GM12865 (cell line): ENCODE measurements at places on chromosomes 1 and 21.

DNA sequence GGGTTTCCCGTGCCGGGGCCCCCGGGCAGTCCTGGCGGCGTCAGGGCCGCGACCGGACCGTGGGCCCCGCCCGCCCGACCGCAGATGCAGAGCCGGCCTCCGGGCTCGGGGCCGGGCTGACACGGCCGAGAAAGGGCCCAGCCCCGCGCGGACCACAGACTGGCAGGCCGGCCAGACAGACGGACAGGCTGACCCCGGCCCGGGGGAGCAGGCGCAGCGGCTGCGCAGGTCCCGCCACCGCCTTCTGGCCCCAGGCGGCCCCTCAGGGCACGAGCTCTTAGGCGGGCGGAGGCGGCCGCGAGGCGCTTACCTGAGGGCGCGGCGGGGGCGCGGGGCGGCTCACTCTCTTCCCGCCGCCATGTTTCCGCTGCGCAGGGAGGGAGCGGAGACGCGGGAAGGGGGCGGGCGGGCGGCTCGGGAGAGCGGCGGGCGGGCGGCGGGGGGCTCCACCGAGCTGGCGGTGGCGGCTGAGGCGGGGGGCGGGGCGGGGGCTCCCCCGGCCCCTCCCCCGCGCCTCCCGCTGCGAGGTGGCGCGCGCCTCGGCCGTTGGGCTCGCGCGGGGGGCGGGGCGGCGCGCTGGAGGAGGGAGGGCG is at the start of gene SCMH1:
TSS of gene SCMH1 (minus strand) at position 558 of the 593 bp plus-strand sequence. CDS start 56,173 bp downstream, outside the sequence.
- DNase-seq, result peak; percentile 75

- DNase-seq, result no peak
These were observed 19.7 kb upstream of the RAB4A start for GRCh38 chr1:229251185-229251584.

DNA sequence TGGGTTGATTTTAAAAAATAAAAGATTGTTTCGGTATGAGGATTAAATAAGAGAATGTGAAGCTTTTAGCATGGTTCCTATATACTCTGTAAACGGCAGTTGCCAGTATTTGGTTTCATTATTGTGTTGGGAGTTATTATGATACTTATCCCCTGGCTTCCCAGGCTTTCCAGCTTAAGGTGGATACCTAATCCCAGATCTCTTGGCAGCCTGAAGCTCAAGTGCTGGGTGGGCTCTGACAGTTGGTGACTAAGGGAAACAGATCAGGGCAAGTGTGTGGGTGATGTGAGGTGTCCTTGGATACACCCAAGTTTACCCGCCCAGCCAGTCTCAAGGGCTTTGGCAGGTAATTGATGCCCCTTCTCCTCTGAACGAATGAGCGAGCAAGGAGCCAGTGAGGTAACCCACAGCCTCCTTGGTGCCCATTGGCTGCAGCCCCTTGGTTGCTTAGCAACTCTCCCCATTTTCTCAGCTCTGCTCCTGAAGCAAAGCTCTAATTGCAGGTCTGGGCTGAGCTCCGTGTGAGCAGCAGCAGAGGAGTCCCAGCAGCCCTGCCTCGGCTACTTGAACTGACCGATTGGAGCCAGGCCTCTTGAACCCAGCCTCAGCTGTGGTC is 6.1 kb downstream of the IPO13 start:
- no peak for DNase-seq

DNA sequence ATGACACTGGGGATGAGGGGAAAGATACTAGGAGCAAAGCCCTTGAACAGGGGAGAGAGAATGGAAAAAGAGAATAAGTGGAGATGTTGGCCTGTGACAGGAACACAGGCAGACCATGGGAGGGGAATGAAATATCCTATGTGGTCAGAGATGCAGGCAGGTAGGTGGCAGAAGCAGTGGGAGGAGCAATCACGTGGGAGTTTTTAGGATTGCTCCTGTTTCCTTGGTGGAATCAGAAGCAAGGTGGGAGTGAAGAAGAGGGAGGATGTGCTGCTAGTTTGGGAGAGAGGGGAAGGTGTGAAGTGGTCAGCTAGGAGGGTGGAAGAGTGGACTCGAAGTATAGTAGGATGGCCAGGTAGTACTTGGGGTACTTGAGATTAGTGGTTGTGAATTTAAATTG is 46.4 kb upstream of the CDC42BPA start:
- DNase-seq, result no peak

- no peak for DNase-seq
These were observed 28.3 kb downstream of the GADD45A start for GRCh38 chr1:67713057-67713846.

GRCh38 chr1:152392909-152393308 is 21.2 kb downstream of the CRNN start:
- DNase-seq, result no peak

GRCh38 chr1:156727492-156727891 is 777 bp upstream of the METTL25B start:
- no peak for DNase-seq

DNA sequence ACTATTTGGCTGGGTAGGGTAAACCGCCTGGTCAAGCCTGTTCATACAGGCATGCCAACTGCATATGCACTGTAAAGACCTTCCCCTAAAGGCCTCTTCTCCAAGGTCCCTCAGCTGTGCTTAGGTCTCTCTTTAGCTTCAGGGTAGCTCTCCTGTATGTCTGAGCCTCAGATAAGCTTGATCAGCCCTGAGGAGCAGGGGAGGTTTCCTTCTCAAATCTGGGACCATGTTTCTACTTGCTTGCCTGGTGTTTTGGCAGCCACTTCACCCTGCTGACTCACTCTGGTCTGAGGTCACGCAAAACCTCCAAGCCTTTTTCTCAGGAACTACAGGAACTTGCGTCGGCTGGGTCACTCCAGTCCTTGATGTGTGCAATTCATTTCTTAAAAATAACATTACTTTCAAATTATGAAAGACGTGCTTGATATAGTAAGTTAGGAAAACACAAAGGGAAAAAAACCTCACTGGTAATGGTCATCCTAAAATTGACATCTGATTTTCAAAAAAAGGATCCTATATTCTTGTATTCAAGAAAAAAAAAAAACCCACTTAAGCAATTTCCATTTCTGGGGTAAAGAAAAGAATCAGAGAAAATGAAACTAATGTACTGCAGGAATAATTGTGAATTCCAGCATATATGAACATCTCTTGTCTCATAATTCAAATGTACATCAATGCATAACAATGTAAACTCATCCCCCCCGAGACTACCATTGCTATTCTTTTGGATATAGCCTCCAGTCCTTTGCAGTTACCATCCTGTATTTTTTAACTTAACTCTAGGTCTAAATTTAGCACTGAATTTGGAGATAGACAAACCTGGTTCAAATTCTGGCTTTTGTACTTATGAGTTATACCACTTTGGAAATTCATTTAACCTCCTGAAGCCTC is 24.8 kb upstream of the RNF19B start:
- peak; percentile 65 for DNase-seq

DNA sequence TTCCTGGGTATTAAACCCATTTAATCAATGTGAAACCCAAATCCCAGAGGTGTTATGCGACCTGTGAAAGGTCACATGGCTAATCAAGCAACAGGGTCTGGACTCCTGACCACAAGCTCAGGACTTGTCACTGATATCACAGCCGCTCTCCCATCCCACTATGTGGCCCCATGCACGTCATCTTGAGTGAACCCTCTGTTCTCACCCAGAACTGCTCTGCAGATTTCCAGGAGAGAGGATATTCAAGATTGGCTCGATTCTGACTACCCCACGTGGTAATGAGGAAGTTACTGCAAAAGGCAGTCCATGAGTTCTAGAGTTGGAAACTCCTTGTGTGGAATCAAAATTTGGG is 173.5 kb upstream of the ETV3 start:
- no peak for DNase-seq

DNA sequence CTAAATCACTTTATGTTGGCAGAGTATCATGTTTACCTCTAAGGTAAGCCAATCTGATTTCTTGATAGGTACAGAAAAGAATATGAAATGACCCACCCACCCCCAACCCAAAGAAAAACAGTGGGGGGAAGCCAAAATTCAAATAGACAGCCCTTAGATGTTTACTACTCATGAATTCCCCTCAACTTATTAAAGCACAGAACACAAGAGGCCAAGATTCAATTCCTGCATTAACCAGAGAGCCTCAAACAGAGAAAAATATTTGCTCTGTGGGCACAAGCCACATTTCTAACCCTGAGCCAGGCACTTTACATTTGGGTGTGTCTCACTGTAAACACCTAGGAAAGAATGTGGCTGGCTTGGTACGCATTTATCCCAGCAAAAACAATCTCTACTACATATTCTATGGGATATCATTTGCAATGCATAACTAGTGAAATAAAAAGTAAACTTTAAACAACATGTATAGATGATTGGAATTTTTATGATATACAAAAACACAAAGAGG is 84.3 kb downstream of the PTPN14 start:
- no peak for DNase-seq

DNA sequence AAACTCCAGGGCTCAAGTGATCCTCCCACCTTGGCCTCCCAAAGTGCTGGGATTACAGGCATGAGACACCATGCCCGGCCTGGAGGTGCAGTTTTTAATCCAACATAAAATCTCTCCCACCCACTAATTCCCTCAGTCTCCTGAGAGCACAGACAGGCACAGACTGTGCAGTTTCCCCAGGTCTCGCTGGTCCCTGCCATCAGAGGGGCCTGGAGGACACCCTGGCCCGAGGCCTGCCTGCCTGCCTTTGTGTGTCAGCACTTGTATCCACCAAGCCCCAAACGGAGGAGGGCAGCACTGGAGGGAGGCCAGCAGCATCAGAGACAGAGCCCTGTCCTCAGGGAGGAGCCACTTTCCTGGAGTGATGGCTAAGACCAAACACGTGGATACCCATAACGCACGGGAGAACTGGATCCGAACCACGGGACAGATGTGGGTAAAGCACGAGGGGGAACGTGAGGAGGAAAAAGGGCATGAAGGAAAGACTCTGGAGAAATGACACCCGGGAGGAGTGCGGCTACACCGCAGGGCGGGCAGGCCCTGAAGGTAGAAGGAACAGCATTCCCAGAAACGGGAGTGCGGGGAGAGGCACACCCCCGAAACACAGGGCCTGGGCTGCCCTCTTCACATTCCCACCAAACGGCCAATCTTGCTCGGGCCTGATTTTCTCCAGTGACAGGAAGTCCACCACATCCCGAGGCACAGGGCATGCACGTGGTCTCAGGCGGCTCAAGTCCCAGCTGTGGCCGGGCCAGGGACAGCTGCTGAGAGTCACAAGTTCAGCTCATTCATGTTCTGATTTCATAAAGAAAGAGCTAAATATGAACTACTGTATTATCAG is 29.7 kb downstream of the NPHP4 start:
- DNase-seq, result no peak
